ENCODE measurements at places on chromosomes 1 and 21.

GRCh38 chr1:200486634-200487033, 76.8 kb upstream of the ZNF281 start:
- no peak for DNase-seq

DNA sequence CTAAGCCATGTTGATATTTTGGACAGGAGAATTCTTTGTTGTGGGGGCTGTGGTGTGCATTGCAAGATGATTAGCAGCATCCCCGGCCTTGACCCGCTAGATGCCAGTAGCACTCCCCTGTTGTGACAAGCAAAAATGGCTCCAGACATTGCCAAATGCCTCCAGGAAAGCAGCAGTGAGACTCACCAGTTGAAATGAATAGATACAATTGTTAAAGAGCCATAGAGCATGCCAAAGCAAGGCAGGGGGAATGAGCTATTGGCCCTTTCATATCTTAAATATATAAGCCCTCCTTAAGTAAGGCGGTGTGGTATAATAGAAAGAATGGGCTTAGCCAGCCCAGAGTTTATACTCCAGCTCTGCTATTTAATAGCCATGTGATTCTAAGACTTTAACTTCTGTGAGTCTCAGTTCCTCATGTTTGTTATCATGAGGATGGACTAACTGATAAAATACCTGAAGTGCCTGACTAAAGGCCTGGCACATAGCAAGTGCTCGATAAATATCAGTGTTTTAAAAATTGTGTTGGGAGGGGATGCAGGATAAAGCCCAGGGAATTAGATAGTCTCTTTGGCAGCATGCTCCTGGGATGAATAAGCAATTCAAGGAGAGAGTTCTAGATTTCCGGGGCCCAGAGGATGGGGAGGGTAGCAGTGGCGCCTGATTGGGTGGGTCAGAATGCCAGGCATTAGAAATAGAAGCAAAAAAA, 21.1 kb upstream of the RGS4 start:
- no peak for DNase-seq

DNA sequence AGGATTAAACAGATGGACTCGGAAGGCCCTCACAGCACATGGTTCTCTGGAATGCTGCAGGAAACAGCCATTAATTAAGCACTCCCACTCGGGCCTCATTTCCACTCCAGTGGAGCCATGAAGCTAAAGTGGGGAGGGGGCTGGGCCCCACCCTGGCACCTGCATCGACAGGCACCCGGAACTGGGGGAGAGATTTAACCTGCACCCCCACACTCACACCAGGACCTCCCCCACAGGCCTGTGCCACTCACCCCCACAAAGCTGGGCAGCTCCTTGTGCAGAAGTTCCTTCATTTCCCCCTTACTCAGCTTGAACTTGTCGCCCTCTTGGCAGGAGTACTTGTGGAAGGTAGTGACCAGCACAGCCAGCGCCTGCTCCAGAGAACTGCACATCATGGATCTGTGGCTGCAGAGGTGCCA, 2.2 kb downstream of the S100A2 start:
- no peak for DNase-seq

DNA sequence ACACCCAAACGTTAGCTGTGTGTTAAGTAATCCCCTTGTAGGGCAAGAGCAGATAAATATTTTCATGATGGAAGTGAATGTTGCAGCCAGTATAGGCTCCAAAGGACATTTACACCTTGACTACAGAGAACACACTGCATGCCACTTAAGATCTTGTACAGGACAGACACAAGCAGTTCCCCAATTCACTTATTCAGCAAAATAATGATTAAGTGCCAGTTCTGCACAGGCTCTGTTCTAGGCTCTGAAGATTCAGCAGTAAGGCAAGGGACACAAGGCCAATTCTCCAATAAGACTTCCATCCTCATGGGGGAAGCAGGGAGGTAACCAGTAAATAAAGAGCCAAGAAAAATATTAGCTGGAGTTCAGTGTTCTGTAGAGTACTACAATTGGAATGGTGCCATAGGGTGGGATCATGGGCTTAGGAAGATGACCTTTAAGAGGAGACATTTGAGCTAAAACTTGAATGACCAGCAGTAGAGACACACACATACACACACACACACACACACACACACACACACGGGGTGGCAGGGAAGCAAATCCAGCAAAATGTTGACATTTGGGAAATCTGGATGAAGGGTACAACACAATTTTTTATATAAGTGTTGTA, 199.9 kb upstream of the JUN start:
- no peak for DNase-seq

- DNase-seq, result no peak
Measured at GRCh38 chr1:888297-888696, 35.4 kb upstream of the SAMD11 start.
